Activated CD4-positive, alpha-beta T cell treated with anti-CD3 and anti-CD28 coated beads, Interleukin-2, amount 10 ng/mL, durations not matched to agents 24 days and 14 days (primary cell): ENCODE measurements at places on chromosomes 4 and X. TPM values are rescaled to one million over a fixed set of nuclear protein-coding genes. Genes with fewer than 3 reads are reported as not detected.

DNA sequence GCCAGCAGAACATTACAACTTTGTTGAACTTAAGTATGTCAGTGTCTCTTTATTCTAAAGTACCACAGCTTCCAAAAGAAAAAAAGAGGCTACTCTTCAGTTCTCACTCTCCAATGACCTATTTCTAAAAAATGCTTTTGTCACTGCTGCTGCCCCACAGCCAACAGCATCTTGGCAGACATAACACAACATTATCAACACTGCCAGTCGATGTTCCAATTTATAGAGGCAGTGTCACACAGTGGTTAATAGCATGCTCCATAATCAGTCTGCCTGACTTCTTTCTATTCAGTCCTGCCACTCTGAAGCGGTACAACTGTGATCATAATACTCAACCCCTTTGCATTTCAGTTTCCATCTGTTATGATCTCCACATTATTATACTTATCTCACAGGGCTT is 69.2 kb downstream of the PLS3 start:
- DNase-seq: no peak
- H3K27ac ChIP-seq: no peak overlapping the region
- no peak overlapping the region for H3K4me3 ChIP-seq
- H3K4me1 ChIP-seq: no peaks in the 10 kb centered on the region
- no peaks in the 10 kb centered on the region for H3K27me3 ChIP-seq
- H3K36me3 ChIP-seq: no peaks in the 10 kb centered on the region

The IGSF1 gene
- not detected in 2 replicates for total RNA-seq

The C4orf50 gene
- total RNA-seq: 0.16 and 0.21 TPM in 2 replicates

- H3K4me1 ChIP-seq: peaks cover 2% of the 10 kb centered on the region
- no peaks in the 10 kb centered on the region for H3K36me3 ChIP-seq
- no peak overlapping the region for H3K27ac ChIP-seq
- no peak overlapping the region for H3K4me3 ChIP-seq
- no peak for DNase-seq
- no peaks in the 10 kb centered on the region for H3K27me3 ChIP-seq
Measured at GRCh38 chrX:107729558-107730297, 45.9 kb downstream of the TSC22D3 start.

The OTUD5 gene
- 76.2 and 76.7 TPM in 2 replicates for total RNA-seq

- H3K27ac ChIP-seq: no peak overlapping the region
- H3K36me3 ChIP-seq: no peaks in the 10 kb centered on the region
- no peak for DNase-seq
- H3K27me3 ChIP-seq: no peaks in the 10 kb centered on the region
Measured at GRCh38 chr4:24887881-24888430, 24.9 kb downstream of the CCDC149 start.

DNA sequence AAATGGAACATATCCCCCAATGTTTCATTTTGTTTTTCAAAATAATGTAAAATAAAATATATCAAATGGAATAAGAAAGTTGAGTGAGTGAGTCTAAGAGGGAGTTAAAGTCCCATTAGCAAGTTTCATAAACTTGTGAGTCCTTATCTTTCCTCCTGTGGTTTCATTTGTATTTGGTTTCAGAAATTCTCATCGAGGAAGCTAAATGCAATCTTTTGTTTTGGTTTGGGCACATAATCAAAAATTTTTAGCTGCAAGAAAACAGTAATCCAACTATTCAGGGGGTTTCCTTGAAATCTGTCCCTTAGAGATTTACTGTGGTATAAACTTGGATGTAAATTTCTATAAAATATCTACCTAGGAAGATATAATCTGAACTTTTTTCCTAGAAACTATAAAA is 124.2 kb downstream of the CAMK2D start:
- no peaks in the 10 kb centered on the region for H3K27me3 ChIP-seq
- no peak for DNase-seq
- peaks cover 46% of the 10 kb centered on the region for H3K4me1 ChIP-seq
- peaks cover 18% of the 10 kb centered on the region for H3K36me3 ChIP-seq

GRCh38 chrX:2445662-2446623 is 54.8 kb downstream of the DHRSX start:
- no peaks in the 10 kb centered on the region for H3K4me1 ChIP-seq
- DNase-seq: no peak
- no peak overlapping the region for H3K4me3 ChIP-seq
- no peaks in the 10 kb centered on the region for H3K27me3 ChIP-seq
- H3K27ac ChIP-seq: no peak overlapping the region
- peaks cover 13% of the 10 kb centered on the region for H3K36me3 ChIP-seq

The NXF3 gene
- not detected in 2 replicates for total RNA-seq

The TXK gene
- total RNA-seq: 7.6 and 8.0 TPM in 2 replicates

The TRIM60 gene
- total RNA-seq: not detected in 2 replicates
